ENCODE measurements at places on chromosomes 12 and 14.

GRCh38 chr12:124663771-124664366, 96.5 kb upstream of the NCOR2 start:
- DNase-seq = no peak

- DNase-seq = no peak
These were observed 98.9 kb upstream of the PLEKHG7 start for GRCh38 chr12:92603741-92604432.

DNA sequence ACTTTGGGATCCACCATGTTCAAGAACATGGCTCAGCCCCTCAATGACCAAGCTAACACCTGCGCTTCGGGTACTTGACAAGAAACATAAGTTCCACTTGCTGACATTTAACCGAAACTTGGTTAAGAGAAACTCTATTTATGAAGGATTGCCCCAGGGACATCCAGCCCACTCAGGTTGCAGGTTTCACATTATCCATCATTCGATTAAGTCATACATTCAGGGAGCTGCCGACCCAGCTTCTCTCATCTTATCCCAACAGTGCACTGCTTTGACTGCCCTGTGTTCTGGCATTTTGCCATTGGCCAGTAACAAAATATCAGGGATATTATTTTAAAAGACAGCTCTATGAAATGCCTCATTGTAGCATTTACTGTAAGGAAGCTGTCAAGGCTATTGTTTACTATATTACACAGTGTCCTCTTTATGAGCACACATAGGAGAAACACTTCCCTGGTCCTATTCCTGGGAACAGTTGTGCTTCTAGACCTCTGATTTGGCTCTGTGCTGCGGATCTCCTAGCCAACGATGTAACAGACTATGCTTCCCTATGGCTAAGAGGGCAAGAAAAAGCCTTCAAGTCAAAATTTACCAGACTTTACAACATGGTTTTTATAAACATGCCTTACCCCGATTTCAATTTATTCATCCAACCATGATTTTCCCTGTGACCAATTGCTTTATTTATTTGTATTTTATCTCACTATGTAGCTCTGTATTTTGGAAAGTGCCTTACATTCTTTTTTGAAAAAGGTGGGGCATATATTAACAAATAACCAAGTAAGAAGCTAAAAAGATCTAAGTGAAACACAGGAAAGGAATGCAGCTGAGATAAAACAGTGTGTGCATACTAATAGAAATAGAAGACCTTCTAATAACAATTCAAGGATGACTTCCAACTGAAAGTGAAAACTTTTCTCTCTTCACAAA, 109.3 kb downstream of the ITPR2 start:
- no peak for DNase-seq

DNA sequence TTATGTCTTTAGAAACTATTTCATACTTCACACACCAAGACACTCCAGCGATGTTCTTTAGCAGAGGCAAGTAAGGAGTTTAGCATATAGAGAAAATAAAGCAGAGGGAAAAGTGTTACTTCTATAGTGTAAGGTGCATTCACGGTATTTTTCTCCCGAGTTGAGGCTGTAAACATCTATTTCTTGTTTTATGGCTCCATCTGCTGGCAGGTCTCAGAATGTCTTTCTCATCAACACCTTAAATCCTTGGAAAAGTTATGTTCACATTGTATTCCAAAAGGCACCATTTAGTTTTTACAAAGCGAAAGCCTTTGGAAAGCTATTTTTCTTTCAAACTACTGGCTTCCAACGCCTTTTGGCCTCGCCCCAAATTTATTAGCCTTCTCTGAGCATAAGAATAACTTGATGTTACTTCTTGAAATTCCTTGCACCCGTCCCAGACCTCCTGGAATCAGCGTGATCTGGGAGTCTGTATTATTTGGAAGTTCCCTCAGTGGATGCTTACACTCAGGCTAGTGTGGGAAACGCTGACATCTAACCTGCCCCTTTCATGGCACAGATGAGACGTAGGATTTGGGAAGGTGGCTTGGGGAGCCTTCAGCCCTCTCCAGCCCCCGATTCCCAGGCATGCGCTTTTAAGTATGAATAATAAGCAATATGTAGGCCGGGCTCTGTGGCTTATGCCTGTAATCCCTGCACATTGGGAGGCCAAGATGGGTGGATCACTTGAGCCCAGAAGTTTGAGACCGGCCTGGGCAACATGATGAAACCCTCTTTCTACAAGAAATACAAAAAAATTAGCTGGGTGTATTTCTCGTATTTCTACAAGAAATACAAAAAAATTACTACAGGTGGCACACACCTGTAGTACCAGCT, 1.9 kb upstream of the PIWIL1 start:
- peak; percentile 3 for DNase-seq

- no peak for DNase-seq
These were observed 34.3 kb downstream of the KLRD1 start for GRCh38 chr12:10341892-10342509.

DNA sequence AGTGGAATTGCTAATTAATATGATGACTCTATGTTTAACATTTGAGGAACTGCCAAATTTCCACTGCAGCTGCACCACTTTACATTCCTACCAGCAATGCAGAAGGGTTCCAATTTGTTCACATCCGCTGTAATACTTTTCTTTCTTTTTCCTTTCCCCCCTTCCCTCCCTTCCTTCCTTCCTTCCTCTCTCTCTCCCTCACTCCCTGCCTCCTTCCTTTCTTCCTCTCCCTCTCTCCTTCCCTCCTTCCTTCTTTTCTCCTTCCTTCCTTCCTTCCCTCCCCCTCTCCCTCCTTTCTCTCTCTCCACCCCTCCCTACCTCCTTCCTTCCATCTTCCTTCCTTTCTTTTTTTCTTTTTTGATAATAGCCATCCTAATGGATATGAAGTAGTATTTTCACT, 3.2 kb upstream of the PFKM start:
- no peak for DNase-seq

GRCh38 chr12:62998454-62998853, 63.5 kb upstream of the PPM1H start:
- DNase-seq = no peak

- DNase-seq = no peak
These were observed 4.0 kb downstream of the FBXL14 start for GRCh38 chr12:1590221-1590979.

GRCh38 chr14:105455766-105456660, 18.6 kb upstream of the CRIP2 start:
- no peak for DNase-seq

DNA sequence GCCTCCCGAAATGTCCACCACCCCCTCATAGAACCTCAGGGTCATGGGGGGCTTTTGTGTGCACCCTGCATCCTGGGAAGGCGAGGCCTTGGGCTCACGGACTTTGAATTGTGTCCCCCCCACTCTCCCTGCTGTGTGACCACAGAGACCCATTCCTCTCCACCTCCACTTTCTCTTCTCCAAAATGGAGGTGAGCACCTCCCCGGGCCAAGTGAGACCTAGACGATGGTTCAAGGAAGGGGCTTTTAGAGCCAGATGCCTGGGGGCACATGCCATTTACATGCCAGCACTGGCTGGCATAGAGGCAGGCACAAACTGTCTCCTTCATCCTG, 33.5 kb downstream of the CYP46A1 start:
- no peak for DNase-seq

GRCh38 chr14:101257551-101257950, 303.7 kb upstream of the DIO3 start:
- no peak for DNase-seq

GRCh38 chr14:99602788-99603415, 1.1 kb downstream of the CCDC85C start:
- DNase-seq = no peak

- DNase-seq = no peak
These were observed 86.3 kb upstream of the TBX3 start for GRCh38 chr12:114770323-114770722.

DNA sequence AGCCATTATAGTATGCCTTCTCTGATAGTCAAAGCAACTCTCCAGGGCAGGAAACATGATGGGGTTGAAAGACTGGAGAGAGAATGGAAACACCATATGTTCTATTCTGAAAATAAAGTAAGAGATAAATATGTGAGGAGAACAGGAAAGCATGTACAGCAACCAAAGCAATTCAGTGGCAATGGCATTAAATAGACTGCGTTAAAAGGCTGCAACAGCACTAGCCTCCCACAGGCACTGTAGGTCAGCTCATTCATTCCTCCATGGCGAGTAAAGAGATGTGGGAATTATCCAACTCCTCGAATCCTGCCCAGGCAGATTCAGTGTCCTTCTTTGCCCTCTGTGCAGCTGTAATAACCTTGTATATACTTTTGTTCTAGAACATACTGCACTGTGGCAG, 43.8 kb downstream of the ANO6 start:
- DNase-seq = no peak

- no peak for DNase-seq
These were observed 5.1 kb upstream of the SMOC1 start for GRCh38 chr14:69873877-69874780.

DNA sequence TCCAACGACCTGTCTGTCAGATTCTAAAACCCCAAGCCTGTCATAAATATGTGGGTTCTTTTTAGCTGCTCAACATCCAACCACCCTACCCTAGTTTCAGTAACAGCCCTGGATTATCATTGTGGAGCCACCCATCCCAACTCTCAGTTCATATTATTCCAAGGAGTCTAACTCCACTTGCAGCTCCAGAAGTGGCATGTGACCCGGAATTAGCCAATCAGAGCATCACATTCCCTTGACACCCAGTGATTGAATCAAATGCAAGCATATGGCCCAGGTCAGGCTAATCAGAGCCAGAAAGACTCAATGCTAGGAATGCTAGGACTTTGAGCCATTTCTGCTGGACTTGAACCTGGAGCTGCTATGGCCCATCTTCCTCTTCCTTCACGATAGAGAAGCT, 17.1 kb upstream of the HSP90B1 start:
- DNase-seq = no peak

DNA sequence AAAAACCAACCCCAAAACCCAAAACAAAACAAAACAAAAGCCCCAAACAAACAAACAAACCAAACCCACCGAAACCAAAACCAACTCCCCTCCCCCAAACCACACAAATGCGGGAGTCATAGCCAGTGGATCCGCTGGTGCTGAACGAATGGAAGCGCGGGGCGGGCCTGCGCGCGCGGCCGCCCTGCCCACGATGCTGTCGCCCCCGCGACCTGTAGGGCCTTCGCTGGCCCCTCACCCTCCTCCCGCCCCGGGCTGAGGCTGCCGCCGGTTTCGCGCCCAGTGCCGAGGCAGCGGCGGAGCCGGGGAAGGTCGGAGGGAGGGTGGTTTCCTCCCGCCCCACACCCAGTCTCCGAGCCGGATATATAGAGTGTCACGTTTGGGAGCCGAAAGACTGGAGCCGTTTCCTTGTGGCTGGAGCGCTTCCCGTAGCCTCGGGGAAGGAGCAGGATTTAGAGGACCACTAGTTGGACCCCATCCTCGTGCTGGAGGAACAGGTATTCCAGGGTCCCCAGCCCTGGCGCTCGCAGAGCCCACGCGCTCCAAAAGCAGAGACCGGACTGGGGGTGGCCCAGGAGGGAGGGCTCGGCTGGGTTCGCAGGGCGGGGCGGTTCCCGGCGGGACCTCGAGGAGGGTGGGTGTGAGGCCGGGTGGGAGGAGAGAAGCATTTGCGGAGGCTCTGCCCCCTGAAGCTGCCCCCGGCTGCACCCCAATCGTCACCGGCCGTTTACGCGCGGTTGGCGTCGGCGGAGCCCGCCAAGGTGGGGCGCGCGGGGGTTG, at the start of gene FAR2:
Gene FAR2 (plus strand): TSS at position 368 of the 780 bp plus-strand sequence. CDS start 121,172 bp downstream, outside the sequence.
- no peak for DNase-seq

GRCh38 chr12:101475751-101476305, 692 bp downstream of the SPIC start:
- DNase-seq = no peak

DNA sequence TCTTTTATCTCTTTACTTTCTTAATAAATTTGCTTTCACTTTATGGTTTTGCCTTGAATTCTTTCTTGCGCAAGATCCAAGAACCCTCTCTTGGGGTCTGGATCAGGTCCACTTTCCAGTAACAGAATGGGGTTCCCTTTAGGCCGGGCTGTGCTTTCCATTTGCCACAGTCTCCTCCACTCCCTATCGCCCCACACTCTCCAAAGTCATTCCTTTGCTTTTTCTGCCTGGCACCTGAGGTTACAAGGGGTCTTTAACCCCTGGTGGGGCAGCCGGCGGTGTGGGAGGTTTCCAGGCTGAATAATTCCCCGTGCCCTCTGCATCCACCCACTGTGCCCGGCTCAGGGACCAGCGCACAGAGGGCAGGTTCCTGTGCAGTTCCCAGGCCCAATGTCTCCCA, 42.9 kb upstream of the LHX5 start:
- no peak for DNase-seq

GRCh38 chr14:81315341-81315740, 84.8 kb downstream of the STON2 start:
- no peak for DNase-seq

GRCh38 chr14:99822800-99823455, 29.7 kb downstream of the EML1 start:
- DNase-seq = no peak

DNA sequence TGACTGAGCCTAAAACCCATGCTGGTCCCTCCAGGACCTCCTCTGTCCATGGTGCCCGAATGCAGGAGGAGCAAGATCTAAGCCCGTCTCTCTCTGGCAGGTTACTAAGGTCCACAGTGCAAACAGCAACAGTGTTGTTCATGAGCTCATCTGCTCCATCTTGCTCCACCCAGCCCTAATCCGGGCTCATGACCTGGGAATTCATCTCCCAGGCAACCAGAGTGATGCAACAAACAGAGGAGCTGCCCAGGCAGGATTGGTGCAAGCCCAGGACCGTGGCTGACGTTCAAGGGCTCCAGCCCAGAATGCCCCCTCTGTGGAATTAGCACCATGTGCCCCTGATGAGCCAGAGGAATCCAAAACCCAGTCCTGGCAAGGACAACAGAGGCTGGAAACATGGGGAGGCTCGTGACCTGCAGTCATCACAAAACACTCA, 29.9 kb downstream of the HSPB8 start:
- DNase-seq = no peak

GRCh38 chr12:33587354-33587753, 147.7 kb upstream of the SYT10 start:
- no peak for DNase-seq

DNA sequence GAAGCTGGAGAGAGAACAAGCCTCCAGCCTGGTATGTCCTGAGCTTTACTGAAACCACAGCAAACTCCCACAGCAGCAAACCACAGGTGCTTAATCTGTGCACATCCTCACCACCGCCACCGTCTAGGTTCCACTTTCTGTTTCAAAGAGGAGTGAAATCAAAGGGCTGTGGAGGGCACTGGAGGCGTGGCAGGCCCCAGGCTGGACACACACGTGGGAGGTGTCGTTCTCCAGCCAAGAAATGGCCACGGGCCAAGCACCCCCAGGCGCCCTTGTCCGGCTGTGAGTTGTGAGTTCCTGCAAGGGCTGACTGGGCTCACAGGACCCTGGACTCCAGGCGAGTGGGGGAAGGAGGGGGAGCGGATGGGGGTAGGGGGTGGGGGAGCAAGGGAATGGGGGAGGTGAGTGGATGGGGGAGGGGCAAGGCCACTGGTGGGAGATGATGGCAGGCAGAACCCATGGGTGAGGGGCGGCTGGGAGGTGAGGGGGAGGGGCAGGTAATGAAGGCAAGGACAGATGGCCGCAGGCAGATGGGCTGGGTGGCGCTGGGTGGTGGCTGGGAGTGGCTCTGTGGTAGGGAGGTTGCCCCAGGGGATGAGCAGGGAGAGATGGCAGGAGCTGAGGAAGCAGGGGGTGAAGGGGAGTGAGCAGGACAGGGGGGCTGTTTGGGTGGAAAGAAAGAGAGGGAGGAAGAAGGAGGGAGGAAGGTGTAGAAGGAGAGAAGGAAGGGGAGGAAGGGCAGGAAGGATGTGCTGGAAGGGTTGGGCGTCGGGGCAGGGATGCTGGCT, 86.7 kb downstream of the NCOR2 start:
- DNase-seq = peak; percentile 84

- no peak for DNase-seq
These were observed 74.8 kb downstream of the PAPOLA start for GRCh38 chr14:96576937-96577336.

GRCh38 chr12:27429606-27430005, 16.9 kb upstream of the SMCO2 start:
- DNase-seq = no peak

Data from GM12878 (cell line).